ENCODE measurements at places on chromosomes 12 and 14.

GRCh38 chr14:90654831-90655276 is 161.4 kb downstream of the TTC7B start:
- no peak for DNase-seq

- DNase-seq, result peak; percentile 83
Measured at GRCh38 chr14:96189281-96189711, 15.3 kb upstream of the BDKRB2 start.

DNA sequence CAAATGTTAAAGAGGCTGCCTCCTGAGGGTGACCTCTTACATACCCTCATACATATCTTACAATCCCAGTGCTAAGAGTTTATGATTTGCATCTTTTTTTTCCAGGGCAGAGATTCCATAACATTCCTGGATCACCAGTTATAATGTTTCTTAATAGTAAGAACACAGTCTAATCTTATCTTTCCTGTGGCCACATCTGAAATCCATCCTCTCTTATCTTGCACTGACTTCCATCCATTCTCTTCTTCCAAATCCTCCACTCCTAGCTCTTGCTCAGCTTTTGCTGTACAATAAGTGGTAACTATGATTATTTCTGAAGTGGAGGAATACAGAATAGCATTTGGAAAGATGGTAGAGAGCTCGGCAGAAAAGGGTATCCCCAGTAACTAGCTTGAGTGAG is 6.3 kb downstream of the CALCOCO1 start:
- DNase-seq, result no peak

GRCh38 chr12:27422697-27423096 is 23.8 kb upstream of the SMCO2 start:
- DNase-seq, result no peak

DNA sequence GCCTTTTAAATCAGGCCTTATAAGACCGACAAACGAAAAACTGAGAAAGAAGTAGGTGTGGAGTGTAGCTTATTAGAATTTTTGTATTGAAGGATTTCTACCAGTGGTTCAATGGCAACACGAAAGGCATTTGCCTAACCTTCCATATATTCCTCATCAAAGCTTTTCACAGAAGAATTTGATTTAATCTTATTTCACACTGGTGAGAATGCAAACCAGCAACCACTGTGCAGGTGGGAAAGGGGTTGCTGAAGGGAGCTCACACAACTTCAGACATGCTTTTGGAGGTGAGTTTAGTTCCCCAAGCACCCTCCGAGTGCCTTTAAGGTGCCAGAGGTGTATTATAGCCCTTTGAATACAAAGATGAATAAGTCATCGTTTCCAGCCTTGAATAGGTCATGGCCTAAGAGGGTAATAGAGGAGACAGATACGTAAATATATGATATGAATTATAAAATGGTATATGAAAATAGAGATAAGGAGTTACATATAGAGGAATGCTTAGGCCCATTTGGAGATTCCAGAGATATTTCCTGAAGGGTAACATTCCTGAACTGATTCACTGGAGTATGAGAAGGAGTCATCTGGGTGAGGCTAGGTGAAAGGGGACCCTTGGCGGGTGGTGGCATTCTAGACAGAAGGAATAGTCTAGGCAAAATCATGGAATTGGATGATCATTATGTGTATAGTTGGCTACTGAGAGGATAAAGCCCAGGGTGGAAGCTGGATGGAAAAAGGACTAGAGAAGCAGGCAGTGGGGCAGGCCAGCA is 6.4 kb downstream of the ERP27 start:
- no peak for DNase-seq

GRCh38 chr12:42982828-42983227 is 393.3 kb upstream of the PRICKLE1 start:
- DNase-seq, result no peak

GRCh38 chr12:49674318-49674981 is 32.8 kb downstream of the FMNL3 start:
- no peak for DNase-seq

DNA sequence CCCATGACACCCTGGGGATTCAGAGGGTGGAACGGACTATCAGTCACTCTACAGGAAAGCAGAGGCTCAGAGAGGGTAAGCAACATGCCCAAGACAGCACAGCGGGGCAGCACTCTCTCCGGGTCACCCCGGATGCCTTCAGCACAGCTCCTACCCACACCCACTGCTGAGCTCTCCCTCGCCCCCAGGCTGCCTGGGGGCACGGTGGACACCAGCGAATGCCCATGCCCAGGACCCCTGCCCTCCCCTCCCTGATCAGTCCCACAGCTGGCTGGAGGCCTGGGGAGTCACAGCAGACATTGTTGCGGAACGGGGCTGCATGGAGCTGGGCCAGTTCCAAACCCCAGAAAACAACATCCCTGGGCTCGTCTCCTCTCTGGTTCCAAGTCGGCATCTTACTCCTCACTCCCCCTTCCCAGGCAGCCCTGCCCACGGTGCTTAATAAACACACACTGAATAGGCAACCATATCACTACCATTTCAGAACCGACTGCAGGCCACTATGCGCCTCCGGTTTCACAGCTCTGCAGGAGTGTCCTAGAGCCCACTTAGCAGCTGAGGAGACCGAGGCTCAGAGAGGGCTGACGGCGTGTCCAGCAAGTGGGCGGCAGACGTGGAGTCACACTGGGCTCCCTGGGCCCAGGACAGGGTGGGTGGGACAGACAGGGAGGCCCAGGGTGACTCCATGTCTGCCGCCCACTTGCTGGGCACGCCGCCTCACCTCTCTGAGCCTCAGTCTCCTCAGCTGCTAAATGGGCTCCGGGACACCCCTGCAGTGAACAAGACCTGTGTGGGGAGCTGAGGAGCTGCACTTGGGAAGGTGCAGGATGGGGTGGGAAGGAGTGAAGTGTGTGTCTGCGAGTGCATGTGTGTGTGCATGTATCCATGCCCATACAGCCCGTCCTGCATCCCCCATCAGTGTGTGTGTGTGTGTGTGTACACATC is 27.0 kb downstream of the CCDC85C start:
- DNase-seq, result no peak

GRCh38 chr14:103870891-103871595 is 23.7 kb upstream of the PPP1R13B start:
- DNase-seq, result no peak

DNA sequence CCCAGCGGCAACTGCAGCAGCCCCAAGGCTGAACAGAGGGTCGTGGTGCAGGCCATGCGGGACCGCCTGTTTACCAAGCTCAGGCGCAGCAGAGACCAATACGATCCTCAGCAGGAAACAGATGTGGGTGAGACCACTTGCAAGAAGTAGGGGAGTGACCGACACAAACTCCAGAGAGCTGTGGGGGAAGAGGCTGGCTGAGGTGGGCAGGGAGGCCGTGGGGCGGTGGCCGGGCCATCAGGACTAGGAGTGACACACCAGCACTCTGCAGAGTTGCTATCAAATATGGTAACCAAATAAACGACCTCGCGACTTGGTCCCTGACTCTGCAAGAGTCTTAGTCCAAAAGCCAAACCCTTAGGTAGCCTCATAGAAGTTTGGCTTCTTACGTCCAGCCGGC is 30.6 kb downstream of the AMN start:
- no peak for DNase-seq

DNA sequence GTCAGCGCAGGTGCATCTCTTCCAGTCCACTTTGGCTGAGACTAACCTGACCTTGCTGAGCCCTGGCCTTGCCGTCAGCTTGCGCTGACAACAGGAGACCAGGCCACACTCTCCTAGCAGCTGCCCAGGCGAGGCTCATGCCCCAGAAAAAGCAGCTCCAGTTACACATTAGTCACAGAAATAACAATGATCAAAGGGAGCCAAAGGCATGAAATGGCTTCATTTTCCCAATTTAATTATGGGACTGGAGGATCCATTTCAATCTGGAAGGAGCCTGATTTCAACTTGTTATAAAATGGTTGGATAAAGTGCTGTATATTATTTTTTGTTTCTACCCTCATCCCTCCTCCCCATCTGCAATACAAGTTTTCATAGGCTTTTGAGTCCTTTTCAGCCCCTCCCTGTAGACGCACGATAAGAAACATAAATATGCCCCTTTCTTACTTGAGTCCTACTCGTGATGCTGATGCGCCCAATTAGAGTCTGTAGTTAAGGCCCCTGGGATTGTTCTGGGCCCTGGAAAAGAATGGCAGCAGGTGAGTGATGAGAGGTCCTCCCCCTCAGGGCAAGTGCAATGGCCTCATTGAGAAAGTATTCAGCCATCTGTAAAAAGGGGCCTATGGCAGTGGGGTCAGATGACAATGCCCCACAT is 376.0 kb downstream of the C12orf75 start:
- no peak for DNase-seq

DNA sequence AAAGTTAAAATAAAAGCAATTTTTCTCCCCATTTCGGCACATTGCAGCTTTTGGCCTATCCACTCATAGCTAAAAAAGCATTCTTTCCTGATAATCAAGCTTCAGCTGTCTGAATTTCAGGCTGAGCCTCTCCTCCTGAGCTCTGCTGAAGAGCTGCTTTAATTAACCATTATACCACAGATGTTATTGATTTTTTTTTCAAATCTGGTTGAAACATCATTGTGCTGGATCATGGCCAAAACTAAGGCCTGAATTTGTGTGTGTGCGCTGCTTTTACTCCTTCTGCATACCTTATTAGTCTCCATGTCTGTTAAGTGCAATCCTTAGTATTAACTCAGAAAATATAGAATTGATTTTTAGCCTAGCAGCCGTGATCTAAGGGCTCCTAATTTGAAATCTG is 52.3 kb downstream of the MBIP start:
- no peak for DNase-seq

DNA sequence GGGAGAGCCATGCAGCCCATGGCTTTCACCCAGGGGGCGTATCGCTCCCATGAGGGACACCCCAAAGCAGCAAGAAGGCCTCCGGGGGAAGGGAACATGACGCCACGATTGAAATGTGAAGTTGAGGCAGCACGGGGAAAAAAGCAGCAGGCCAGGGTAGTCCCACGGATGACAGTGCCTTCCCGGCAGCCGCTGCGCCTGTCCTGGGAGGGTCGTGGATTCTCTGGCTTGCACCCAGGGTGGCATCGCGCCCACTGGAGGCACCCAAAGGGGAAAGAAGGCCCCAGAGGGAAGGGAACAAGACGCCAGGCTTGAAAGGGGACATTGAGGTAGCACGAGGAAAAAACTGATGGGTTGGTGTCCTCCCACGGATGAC is 161.6 kb upstream of the ALG10B start:
- no peak for DNase-seq

DNA sequence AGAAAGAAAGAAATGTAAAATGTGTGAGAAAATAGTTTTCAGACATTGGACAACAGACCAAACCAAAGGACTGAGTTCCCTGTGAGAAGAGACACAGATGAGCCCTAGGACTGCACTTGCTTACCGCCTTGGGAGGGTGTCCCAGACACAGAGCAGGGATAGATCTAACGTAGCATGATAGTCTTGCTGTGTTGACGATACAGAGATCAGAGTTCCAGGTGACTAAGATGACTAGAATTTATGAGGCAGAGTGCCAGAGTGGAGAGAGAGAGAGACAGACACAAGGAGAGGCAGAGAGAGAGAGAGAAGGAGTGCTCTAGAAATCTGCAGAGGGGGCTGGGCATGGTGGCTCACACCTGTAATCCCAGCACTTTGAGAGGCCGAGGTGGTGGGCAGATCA is 148.2 kb upstream of the LMNTD1 start:
- no peak for DNase-seq

DNA sequence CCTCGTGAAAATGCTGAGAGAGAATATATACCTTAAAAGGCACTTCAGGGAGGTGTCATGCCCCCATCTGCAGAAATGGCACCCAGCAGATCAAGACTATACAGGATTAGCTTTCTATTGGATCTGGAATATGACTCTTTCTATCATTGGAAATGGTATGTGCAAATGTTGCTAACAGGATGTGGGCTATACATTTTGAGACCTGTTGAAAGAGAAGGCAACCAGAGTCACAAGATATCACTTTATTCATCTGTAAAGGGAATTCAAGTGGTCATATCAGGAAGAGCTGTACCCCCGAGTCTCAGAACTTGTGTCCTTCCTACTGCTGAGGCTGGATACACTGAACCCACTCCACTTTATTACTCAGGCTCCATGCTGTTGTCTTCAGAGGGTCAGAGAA is 46.1 kb upstream of the FRMD6 start:
- no peak for DNase-seq

DNA sequence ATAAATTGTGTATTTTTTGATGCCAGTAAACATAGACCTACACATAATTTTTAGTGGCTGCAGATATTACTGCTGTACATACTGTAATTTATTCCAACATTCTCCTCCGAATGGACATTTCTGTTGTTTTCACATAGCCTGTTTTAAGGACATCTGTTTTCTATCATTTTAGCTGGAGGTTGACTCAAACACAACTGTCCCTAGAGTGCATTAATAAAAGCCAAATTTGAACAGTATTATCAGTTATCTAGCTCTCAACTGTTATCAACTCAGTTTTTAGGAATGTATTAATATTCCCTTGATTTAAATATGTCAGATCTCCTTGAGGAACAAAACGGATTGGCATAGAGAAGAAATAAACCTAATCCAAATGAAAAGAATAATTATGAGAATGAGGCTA is 17.2 kb upstream of the PIWIL1 start:
- no peak for DNase-seq

GRCh38 chr12:63078906-63079305 is 72.1 kb downstream of the AVPR1A start:
- DNase-seq, result no peak

GRCh38 chr12:120041386-120042231 is 52.6 kb downstream of the BICDL1 start:
- DNase-seq, result no peak

- DNase-seq, result no peak
Measured at GRCh38 chr12:104469523-104469922, 12.8 kb downstream of the CHST11 start.

GRCh38 chr14:55333711-55334485 is 62.7 kb downstream of the FBXO34 start:
- DNase-seq, result no peak

- no peak for DNase-seq
Measured at GRCh38 chr14:101202627-101203404, 299.3 kb upstream of the RTL1 start.

- DNase-seq, result no peak
Measured at GRCh38 chr14:45807178-45807899, 554.3 kb upstream of the MIS18BP1 start.

- no peak for DNase-seq
Measured at GRCh38 chr12:116317139-116317538, 39.6 kb upstream of the MED13L start.

GRCh38 chr12:62520361-62520760 is 53.7 kb downstream of the MON2 start:
- no peak for DNase-seq

- peak; percentile 7 for DNase-seq
Measured at GRCh38 chr12:9273276-9273675, 65.1 kb upstream of the PZP start.
